ENCODE measurements at places on chromosomes 12 and 14.

DNA sequence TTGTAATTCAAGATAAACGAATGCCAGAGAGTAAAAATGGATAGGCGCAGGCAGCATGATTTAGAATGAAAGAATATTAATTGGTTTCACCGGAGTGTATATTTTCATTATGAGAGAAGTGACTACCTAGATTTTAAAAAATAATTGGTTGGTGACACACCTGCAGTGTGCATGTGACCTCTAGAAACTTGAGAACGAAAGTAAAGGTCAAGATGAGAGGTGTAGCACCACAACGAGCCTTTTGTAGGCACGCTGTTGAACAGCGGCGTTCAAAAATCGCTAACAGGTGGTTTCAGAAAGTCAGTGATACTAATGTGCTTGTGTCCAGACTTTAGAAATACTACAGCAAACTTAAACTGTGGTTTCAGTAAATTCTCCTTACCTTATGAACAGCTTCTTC, 123.8 kb downstream of the NPAS3 start:
- no peak for DNase-seq

- no peak for DNase-seq
Measured at GRCh38 chr12:69425417-69425816, 44.8 kb upstream of the FRS2 start.

DNA sequence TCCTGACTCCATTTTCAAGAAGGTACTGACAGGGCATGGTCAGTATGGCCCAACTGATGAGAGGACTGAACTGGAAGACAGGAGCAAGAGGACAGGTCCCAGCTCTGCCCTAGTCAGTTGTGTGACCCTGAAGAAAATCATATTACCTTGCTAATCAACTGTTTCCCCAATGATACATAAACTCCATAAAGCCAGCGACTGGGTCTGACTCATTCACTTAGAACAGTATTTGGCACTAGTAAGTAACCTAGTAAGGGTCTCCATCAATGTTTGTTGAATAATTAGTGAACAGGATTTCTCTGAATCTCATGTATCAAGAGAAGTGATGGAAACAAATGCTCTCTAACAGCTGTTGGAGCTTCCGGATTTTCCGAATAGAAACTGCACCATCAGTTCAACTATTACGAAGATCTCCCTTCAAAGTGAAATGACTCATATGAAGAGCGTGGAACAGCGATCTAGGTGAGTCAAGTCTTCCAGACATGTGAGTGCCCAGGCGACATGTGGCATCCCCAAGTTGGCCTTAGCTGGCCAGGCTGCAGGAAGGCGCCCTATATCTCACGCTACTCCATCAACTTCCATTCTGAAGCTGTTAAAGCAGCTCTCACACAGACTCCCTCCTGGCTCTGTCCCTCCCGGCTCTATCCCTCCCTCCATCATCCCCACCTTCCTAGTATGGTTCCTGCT, 94.5 kb downstream of the TTC7B start:
- DNase-seq: no peak

DNA sequence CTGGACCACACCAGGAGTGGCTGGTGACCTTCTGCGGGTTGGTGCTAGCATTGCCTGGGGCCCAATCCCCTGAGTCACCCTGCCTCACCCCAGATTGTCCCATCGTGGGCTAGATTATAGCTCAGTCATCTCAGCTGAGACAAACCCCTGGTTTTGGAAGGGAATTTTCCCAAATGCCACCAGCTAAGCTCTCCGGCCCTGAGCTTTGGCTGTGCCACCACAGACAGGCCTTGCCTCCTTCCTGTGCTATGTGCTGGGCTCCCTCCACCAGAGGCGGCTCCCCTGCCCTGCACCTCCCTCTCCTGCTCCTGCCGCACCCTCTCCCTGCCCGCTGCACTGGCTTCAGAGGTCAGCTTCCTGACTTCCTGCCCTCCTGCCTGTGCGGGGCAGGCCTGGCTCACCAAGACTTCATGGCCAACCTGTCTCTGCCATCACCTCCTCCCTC, 196.3 kb downstream of the TSPAN9 start:
- no peak for DNase-seq

GRCh38 chr12:109725321-109726105, 11.9 kb downstream of the FAM222A start:
- no peak for DNase-seq

DNA sequence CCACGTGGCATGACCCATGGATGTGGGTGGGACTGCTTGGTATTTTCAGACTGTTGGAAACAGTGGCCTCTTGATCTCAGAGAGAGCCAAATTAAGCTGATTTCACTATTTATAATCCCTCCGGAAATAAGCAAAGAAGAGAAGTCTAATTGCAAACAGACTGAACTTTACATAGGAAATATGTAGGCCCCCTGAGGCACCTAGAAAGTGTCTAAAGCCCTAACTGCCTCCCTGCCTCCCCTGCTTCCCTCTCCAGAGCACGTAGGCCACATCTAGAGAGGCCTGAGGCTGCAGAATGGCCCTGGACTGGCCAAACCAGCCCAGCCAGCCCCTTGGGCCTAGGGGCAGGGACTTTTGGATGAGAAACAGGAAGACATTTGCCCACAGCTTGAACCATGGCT, 123.8 kb downstream of the ZFP36L1 start:
- no peak for DNase-seq

DNA sequence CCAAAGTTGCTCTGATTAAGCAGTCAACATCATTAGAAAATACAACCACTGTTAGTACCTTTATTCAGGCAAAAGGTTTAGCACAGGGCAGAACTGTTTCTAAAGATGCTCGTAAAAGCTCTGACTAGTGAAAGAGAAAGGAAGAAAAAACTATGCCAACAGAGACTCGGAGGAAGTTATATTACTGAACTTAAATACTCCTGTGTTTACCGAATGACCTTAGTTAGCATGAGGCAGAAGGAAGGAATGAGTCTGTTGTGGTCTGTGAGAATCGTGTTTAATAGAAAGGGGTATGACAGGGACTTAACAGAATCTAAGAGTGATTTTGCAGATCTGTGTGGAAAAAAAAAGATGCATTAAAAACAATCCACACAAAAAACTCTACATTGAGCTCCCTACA, 84.1 kb upstream of the OVCH1 start:
- DNase-seq: no peak

- peak; percentile 39 for DNase-seq
Measured at GRCh38 chr12:4133029-4133428, 140.5 kb upstream of the CCND2 start.

DNA sequence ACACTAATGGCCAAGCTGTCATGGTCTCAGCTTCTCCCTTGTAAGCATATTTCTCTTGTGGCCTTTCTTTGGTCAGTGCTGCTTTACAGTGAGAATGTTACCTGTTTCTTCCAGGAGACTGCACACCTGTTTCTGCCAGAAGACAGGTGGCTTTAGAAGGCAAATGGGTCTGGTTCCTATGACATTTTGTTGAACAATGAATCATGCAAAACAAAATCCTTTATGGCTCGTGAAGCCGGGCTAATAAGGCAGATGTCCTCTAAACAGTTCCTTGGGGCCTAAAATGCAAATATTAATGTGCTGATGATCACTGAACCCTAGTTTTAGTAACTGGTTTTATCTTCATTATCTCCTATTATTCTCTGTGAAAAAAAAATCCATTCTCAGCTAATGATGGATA, 927.6 kb downstream of the GALC start:
- no peak for DNase-seq

DNA sequence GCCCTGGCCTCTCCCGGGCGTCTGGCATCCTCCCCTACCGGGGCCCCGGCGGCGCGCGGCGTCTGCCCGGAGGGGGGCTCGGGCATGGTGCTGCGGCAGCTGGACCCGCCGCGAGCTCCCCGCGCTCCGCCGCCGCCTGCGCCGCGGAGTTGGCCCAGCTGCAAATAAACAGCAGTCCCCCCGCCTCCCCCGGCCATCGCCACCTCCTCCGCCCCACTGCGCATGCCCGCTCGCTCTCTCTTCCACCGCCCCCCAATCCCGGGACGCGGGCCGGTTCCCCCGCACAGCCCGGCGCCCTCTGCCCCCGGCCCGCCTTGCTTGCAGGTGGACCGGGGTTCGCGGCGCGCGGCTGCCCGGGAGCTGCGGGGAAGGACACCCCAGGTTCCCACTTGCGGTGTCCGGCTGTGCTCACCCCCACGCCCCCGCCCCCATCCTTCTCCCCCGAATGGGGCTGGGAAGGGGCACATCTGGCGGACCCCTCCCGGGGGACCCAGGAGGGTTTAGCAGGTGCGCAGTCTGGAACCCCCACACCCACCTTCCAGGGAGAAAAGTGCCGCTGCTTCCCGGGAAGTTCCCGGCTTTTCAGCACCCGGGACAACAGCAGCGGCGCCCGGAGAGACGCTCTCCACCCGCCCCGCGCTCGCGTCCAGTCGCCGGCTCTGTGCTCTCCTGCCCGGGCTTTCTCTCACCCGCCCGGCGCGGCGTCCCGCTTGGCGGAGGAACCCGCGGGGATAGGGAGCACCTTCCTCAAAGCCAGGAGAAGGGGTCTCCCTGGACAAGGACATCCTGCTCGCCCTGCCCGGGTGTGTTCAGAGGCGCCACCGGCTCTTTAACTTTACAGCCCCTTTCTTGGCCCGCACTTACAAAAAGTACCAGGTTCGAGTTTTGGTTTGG, at the start of gene TMTC1:
Gene TMTC1, minus strand, starts transcription at position 170 of the 894 bp plus-strand sequence. CDS start 191 bp downstream, outside the sequence.
- DNase-seq: peak; percentile 93

- DNase-seq: no peak
Measured at GRCh38 chr12:67765776-67766766, 117.5 kb downstream of the DYRK2 start.

DNA sequence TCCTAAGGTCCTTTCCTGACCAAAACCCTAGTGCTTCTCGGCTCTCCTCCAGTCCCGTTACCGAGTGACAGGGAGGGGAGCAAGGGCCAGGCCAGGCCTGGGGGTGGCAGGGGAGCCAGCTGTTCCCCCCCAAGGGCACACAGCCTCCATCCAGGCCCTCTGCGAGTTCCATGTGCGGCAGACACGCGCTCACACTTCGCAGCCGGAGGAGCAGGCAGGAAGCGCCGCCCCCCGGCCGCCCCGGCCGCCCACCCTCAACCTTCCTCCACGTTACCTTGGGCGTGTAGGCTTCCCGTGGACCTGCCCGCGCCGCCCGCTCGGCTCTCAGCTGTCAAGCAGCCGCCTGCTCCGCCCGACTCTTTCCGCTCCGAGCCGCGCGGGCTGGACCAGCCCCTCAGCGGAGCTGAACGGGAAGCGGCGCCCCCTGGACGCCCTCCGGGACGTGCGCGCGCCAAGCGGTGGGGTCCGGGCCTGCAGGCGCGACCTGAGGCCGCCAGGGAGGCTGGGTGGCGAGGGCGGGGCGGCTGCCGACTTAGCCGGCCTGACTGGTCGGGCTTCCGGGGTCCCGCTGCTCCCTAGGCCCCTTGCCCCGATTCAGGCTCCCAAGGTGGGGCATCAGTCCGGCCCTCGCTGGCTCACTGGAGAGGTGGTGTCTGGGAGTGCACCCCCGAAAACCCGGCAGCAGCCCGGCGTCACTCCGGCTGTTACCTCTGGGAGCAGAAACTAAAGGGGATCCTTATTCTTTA, at the start of gene CRACR2A:
Gene CRACR2A, minus strand, starts transcription at position 369 of the 746 bp plus-strand sequence. CDS start 56,110 bp downstream, outside the sequence.
- peak; percentile 92 for DNase-seq

- no peak for DNase-seq
Measured at GRCh38 chr14:75437201-75438143, 9.7 kb downstream of the JDP2 start.

- no peak for DNase-seq
Measured at GRCh38 chr12:108380382-108380781, 41.3 kb upstream of the CMKLR1 start.

DNA sequence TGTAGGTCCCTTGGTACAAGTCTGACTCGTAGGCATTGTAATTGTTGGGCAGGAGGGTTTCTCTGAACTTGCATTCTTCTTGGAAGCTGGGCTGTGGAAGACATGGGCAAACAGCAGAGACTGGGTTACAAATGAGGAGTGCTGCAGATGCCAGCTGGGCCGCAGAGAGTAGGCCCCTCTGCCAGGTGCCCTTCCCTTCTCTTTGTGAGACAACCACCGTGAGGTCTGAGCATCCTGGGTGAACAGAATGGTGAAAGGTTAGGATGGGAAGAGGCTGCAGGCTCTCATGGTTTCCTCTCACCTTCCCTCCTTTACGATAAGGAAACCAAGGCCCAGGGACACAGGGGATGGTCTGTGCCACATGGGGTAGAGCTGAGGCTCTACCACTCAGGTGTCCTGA, 11.3 kb downstream of the FGF6 start:
- peak; percentile 38 for DNase-seq

Data from ecto neural progenitor cell (in vitro differentiated cells).